ENCODE measurements at places on chromosomes 3 and 15.

GRCh38 chr15:80967451-80967850 is 22.2 kb downstream of the MESD start:
- DNase-seq: no peak

DNA sequence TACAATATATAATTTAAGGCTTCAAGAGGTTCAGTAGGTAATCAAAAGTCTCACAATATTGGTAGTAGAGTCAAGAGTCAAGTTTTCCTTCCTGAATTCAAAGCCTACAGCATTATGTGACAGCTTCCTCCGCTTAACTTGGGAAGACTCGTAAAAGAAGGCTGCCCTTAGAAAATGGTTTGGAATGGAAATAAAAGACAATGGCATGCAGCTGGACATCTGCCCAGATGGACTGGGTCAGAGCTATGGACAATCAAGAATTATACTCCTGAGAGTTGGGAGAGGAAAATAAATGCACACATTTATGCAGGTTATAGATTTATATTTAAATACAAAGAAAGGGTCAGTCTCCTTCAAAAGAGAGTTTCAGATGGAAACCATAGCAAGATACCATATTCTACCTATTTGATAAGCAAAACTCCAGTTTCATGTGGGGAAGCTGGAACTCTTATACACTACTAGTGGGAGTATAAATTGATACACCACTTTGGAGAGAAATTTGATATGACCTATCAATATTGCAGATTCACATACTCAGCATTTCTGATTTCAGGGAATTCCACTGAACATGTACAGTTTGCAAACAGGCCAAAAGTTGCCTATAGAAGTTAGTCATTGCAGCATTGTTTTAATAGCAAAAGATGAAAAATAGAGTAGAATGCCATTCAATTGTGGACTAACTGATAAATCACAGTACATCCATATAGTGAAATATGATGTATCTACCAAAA is 6.1 kb downstream of the CRYBG3 start:
- no peak for DNase-seq

- DNase-seq: no peak
Observed at GRCh38 chr3:120446891-120447668, 3.7 kb downstream of the FSTL1 start.

- DNase-seq: no peak
Observed at GRCh38 chr3:46482632-46483350, 15.0 kb upstream of the RTP3 start.

GRCh38 chr15:62999923-63000561 is 42.5 kb upstream of the TPM1 start:
- DNase-seq: no peak

DNA sequence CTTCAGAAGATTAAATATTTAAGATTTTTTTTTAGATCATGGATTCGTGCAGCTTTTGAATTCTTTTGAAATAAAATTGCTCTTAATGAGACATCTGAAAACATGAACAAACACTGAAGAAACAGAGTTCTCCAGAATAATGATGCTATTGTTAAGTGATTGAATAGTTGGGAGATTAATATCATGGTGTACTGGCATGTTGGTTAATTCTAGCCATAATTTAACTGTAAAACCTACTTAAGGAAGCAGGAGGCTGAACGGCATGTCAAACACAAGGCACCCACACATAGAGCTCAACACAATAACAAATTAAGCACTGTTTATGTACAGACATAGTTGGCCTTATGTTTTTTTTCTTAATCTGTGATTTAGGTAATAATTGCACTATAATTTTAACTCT is 185.6 kb downstream of the RBMS3 start:
- DNase-seq: no peak

DNA sequence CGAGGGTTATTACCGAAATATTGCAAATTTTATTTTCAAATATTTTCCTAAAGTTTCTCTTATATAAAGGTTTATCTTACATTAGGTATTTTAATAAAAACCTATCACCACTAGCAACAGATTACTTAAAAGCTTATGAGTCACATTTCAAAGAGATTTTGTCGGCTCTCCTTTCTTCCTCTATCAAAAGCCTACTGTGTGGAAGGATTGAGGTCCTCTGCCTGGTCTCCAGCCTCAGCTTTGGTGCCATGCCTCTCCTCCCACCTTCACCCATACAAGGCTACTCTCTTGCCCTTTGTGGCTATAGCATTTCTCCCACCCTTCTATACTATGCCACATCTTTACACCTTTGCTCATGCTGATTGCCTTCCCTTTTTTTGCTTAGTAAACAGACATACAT is 199.3 kb downstream of the TNIK start:
- no peak for DNase-seq

DNA sequence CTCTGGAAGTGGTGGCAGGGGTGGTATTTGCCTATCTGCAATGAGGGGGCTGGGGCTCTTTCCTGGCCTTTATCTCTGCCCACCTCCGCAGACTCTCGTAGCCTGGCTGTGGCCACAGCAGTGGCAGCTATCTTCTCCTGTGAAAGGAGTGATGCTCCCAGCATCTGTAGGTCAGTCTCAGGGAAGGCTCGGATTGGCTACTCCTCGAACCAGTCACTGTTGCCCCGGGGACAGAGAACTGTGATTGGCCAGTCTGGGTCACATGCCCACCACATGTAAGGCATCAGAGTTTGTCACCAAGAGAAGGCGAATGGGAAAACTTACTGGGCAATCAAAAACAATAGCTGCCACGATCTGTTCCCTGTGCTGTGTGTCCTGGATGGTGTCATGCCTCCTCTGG is 30.1 kb upstream of the FGD5 start:
- DNase-seq: no peak

GRCh38 chr3:188126934-188127333 is 27.0 kb upstream of the LPP start:
- DNase-seq: no peak

DNA sequence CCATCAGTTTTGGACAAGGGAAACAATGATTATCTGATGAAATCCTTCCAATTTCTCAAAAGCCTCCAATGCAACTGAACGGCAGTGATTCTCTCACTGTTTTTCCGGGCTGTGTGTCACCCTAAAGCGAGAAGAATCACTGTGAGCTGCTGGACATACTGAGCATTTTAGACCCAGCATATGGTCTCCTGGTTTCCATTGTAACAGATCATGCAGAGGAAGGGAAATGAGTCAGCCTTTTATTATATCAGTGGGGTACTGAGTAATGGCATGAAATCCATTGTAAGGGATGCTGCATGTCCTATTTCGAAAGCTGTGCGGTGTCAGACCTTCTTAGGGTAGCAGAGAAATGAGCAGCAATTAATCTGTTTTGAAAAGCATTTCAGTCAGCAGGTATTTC is 287.1 kb downstream of the IL5RA start:
- DNase-seq: no peak

DNA sequence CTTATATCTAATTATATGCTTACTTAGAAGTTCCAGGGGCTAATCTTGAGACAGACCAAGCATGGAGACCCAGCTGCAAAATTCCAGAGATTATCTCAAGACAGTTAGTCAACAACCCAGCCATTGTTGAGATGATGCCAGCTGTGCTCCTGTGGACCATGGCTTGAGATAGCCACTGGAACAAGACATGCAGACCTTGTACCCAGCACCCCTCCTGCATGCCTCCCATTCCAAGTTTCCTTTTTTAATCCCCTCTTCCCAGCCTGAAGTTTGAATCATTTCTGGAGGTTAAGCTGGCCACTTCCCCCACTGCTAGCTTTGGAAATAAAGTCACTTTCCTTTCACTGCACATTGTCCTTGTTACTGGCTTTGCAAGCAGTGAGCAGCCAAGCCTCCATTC is 53.8 kb downstream of the IMPG2 start:
- DNase-seq: no peak

DNA sequence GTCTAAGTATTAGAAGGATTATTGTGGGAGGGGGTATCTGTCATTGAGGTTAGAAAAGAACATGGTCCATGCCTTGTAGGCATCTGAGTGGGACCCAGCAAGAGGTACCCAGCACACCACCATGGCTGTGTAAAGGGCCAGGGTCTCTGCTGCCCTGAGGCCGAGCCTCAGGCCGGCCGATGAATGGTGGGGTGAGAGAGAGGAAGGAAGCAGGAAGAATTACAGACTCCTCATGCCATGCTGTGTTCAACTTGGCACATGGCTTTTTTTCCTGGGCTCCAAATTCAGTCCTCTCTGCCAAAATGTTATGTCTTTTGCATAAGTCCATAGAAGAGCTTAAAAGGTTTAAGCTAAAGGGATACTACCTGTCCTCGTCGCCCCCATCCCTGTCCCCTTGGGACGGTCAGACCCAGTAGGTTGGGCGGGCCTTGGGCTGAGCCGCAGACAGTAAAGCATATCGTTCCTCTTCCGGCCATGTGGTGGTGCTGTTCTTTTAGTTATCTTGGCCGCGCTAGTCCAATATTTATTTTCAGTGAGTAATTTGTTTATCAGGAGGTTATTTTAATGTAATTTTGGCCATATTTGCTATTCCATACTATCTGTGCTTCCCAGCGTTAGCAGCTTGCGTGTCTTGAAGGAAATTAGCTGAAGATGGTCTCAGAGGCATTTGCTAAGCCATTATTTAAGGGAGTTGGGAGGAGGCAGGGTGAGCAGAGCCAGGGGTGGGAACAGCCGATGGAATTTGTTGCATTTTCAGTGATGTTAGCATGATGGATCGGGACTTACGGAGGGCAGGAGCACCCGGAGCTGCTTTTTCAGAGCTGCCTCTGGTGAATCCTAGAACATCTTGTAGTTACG is 152.4 kb downstream of the AGBL1 start:
- no peak for DNase-seq

GRCh38 chr3:26621176-26621575 is 1.4 kb upstream of the LRRC3B start:
- DNase-seq: no peak

- DNase-seq: no peak
Observed at GRCh38 chr15:62046078-62046743, 14.0 kb downstream of the VPS13C start.

- no peak for DNase-seq
Observed at GRCh38 chr3:104763007-104763406, 603.7 kb upstream of the ALCAM start.

- DNase-seq: no peak
Observed at GRCh38 chr3:101676765-101677435, at the start of gene ZBTB11. TSS of gene ZBTB11 (minus strand) at chr3:101677132. CDS start at chr3:101676914, 218 bp downstream.

GRCh38 chr15:45377609-45378148 is 665 bp downstream of the GATM start:
- DNase-seq: no peak

GRCh38 chr15:36682101-36682500 is 102.7 kb downstream of the CDIN1 start:
- DNase-seq: no peak

DNA sequence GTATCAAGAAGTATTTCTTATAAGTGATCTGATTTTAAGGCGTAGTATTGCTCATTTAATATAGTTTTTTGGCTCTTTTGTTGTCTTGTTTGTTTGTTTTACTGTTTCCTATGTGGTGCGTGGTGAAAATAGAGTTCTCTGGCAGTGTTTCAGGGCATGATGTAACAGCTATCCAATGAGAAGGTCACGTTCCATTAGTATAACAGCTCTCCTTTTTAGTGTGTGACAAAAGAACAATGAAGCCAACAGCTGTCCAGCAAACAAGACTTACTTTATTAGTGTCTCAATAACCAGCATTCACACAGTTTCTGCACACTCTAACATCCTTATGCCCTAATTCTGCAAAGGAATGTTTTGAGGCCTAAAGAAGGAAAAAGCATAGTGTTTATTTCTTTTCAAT is 127.9 kb downstream of the SLC25A26 start:
- no peak for DNase-seq

GRCh38 chr3:133464573-133464972 is 64.7 kb downstream of the BFSP2 start:
- no peak for DNase-seq

GRCh38 chr3:11982341-11982941 is 21.7 kb upstream of the SYN2 start:
- DNase-seq: no peak

- no peak for DNase-seq
Observed at GRCh38 chr15:101359365-101359947, 64.4 kb upstream of the SNRPA1 start.

- DNase-seq: no peak
Observed at GRCh38 chr15:78715434-78715833, 74.4 kb upstream of the CHRNB4 start.

DNA sequence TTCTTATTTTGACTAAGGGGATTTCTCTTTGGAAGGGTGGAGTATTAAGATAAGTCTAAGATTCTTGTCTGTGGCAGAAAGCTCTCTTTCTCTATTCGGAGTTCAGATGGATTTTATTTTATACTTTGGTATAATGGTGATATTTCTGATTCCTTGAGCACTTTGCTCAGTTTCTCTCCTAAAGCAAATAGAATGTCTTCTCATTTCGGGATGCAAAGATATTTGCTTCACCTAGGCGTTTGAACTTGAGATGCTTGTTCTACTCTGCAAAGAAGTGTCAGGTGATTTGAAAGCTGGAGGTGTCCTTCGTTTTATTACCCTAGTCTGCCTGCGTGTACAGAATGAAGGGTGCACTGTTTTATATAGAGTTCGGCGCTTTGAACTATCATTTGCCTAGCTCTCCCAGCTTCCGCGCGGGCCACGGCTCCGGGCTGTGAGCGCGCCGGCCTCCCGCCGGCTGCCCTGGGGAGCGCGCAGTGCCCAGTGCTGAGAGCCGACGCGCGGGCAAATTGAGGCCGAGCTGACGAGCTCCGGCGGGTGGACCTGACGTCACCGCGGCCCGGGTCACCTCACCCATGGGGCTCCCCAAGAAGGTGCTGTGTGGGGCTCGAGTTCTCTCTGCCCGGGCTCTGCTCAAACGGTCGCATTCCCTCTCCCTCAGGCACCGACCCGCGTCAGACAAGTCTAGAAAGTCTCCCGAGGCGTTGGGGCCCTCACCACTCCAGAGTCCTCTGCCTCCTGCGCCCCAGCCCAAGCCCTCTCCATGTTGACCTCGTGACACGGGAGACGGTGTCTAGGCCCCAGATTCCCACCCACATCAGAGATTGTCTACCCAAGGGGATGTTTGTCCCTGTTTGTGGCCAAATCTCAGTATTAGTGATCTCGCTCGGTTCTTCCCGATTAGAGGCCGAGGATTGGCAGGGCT is 7.5 kb downstream of the SOX2 start:
- no peak for DNase-seq

DNA sequence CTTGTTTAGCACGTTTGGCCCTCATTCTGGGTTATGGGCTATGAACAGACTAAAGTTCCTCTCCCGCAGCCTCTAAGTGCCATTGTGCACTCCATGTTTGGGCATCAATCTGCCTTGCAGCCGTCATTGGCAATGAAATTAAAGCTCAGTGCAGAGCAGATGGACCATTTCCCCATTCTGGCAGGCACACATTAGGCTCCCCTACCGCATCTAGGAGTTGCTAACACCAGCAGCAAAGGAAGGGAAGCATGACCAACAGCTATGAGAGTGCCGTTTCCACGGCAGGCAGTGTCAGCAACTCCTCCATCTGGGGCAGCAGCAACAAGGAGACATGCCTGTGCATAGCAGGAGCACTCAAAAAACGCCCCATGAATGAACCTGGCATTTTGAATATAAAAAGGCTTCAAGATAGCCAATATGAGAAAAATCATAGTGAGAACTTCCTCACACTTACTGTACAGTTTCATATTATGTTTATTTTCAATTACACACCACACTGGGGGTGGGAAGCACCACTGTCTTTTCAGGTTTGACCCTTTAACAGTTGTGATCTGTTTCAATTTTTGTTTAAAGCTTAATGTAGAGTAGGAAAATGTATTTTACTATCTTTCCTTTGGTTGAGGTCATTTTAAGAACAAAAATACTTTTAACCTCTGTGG is 218.7 kb downstream of the KCNMB2 start:
- no peak for DNase-seq

GRCh38 chr3:112755845-112756613 is 90.6 kb downstream of the CD200R1L start:
- DNase-seq: no peak

Data from DMS79 (cell line).